ENCODE measurements at places on chromosomes 6 and 20.

- DNase-seq = no peak
These were observed 6.0 kb upstream of the MRAP2 start for GRCh38 chr6:84027340-84028181.

DNA sequence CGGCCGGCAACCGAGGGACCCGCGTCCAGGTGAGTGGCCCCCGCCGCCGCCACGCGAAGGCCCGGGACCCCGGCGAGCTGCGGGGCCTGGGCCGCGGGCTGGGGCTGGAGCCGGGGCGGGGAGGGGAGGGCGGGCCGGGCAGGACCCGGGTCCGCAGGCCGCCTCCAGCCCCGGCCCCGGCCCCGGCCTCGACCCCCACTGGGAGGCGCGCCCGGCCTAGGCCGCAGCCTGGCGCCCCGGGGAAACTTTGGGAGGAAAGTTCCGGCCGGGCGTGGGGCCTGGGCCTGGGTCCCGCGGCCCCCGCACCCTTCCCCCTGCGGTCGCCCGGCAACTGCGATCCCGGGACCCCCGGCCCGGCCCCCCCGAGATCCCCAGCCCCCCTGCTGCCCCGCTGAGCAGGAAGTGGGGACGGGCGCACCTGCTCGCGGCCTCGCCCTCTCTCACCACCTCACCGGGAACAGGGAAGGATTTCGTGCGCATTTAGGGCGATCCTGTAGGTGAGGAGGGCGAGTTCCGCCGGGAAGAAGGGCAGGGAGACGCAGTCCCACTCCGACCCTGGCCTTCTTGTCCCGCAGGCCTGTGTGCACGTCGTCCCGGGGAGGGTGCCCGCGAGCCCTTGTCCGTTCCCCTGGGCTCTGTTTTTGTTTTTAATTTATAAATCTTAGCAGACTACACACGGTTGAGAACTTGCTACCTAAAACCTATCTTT is 402 bp downstream of the OSBPL2 start:
- DNase-seq = peak; percentile 58

GRCh38 chr6:110874880-110875547 is 429 bp downstream of the AMD1 start:
- no peak for DNase-seq

DNA sequence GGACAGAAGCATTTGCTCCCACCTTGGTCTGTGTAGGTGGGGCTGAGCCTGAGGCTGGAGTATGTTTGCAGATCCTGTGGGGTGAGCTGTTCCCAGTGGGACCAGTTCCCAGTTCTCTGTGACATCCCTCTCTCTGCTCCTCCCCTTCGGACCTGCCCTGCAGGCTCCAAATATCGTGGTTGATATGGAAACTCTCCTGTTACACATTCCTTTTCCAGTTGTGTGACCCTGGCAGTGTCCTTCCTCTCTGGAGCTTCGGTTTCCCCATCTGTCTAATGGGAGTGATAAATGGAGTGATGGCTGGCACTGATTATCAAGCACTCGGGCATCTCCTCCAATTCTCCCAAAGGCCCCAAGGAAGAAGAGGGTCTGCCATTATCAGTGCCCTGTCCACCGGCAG is 15.7 kb upstream of the TGM2 start:
- DNase-seq = no peak

DNA sequence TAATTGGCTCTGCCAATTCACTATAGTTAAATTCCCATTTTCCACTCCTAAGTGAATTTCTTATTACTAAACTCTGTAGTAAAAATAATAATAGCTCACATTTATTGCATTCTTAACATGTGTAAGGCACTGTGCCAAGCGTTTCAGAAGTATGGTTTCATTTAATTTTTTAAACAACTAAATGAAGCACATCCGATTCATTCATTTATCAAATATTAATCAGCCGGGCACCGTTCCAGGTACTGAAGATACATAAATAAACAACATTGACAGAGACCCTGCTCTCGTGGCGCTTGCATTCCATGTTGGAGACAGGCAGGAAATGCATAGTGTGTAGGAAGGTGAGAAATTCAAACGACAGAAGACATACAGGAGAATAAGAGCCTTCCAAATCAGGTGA is 423.2 kb upstream of the JARID2 start:
- no peak for DNase-seq

DNA sequence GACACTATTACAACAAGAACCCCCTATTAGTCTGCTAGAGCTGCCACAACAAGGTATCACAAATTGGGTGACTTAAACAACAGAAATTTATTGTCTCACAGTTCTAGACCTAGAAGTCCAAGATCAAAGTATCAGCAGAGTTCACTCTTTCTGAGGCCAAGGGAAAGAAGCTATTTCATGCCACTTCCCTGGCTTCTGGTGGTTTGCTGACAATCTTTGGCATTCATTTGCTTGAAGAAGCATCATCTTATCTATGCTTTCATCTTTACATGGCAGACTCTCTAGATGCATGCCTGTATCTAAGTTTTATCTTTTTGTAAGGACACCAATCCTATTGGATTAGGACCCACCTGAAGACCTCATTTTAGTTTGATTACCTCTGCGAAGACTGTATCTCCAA is 296.8 kb upstream of the MARCKS start:
- no peak for DNase-seq

GRCh38 chr20:38730989-38731737 is 6.9 kb downstream of the SLC32A1 start:
- DNase-seq = peak; percentile 78

- no peak for DNase-seq
These were observed 93.1 kb downstream of the RNF182 start for GRCh38 chr6:14017626-14018475.

DNA sequence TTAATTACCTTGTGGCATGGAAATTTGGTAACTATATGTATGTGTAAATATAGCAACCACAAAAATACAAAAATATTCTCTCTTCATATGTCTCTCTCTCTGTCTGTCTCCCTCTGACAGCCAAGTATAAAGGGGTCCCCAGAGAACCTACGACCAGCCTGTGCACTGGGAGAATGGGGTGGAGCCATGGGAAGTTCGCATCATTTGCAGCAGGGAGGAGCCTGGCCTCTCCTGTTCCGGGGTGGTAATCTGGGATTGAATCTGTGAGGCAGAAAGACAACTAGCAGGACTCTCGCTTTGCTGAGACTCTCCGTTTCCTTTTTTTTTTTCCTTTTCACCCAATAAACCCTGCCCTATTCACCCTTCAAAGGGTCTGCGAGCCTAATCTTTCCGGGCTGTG is 1109.1 kb downstream of the HACE1 start:
- DNase-seq = no peak

GRCh38 chr6:144581812-144582537 is 296.8 kb downstream of the UTRN start:
- DNase-seq = peak; percentile 37

DNA sequence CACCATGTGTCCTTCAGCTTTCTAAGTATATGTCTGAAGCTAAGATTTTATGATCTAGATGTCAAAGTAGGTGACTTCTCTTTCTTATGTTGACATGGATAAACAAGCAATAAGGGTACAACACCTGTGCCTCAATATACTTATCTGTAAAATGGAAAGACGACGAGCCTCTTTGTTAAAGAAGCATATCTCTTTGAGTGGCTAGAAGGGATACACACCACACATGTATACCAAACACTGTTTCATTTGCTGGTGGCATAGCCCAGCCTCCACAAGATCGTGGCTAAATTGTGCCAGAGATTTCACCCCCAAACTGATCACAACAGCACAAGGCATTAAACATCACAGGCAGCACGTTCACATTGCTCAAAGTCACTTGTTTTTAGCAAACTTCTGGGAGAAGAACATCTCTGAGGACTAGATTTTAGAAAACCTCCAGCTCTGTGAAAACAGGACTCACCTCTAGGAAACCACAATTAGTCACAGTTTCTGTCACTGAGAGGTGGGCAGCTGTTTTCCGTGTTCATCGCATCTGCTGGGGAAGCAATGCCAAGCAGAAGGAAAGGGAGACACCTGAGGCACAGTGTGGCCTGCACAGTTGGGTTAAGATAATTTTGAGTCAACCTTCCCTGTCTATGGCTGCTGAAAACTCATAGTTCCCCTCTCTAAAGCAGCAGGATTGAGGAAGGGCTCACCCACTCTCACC is 263.0 kb upstream of the PLCB4 start:
- DNase-seq = no peak

- peak; percentile 35 for DNase-seq
These were observed 23.8 kb upstream of the POLR1H start for GRCh38 chr6:30037182-30037788.

DNA sequence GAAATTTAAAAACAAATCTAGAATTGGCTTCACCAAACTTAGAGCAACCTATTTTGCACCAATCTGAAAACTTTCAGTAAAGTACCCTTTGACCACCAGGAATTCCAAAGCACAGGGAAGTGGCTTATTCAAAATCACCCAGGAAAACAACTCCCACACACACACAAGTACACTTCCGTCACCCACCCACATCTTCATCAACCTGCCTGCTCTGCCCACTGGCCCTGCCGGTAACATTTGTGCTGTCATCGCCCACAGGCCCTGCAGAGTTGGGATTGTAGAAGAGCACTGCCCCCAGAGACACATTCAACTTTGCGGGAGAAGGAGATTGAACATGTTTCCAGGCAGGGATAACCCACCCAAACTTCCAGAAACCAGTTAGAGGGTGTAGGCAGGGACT is 19.3 kb upstream of the SCML4 start:
- no peak for DNase-seq

GRCh38 chr6:22298475-22298890 is 1.6 kb upstream of the PRL start:
- DNase-seq = no peak

DNA sequence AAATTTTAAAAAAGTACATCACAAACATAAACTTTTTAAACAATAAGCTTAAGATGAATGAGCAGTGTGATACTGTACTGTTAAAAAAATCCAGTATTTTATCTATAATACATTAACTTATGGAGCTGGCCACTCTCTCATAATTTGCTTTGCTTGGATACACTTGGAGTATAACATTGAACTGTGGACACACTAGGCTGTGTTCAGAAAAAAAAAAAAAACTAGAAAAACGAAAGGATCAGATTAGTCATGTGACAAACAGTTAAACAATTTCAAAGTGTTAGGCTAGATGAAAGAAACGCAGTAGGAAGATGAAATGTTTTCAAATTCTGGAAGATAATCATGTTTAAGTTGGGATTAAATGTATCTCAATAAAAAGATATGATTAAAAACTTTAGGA is 220.0 kb downstream of the GRIK2 start:
- DNase-seq = no peak

- no peak for DNase-seq
These were observed 3.1 kb downstream of the CCDC28A start for GRCh38 chr6:138776659-138777058.

GRCh38 chr6:38236631-38237030 is 403.1 kb downstream of the BTBD9 start:
- DNase-seq = no peak

DNA sequence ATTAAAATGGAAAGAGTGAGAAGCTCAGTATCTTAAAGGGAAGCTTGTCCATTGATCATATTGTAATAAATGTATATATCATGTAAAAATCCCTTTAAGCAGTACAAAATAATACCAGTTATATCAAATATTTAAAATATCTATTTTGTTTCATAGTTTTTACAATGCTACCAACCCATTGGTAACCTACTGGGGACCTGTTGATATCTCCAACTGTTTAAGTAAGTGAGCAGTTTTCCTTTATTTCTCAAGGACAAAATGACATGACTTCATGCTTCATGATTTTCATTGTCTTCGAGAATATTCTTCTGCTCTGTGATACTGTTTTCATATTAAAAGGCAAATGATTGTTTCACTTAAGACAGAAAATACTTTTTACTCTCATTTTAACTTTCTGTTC is 100.0 kb downstream of the ADGRG6 start:
- no peak for DNase-seq
